Liver (tissue), 10 donors: ENCODE measurements at places on chromosomes 7 and 10.

DNA sequence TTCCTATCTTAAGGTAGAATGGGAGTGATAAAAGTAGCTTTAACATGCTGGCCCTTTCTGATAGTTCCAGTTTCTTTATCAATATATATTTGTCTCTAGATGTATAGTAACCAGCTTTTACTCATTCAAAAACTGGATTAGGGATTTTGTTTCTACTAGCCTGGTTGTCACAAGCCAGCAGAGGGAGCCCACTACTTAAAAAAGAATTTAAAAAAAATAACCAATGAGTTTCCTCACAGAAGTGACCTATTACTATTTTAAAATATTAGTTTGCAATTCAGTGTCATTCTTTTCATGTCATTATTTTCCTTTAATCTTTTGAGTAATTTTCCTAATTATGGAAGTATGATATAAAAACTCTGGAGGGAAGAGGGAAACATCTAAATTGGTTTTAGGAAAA is 142.1 kb downstream of the PHTF2 start:
- no peak for DNase-seq

DNA sequence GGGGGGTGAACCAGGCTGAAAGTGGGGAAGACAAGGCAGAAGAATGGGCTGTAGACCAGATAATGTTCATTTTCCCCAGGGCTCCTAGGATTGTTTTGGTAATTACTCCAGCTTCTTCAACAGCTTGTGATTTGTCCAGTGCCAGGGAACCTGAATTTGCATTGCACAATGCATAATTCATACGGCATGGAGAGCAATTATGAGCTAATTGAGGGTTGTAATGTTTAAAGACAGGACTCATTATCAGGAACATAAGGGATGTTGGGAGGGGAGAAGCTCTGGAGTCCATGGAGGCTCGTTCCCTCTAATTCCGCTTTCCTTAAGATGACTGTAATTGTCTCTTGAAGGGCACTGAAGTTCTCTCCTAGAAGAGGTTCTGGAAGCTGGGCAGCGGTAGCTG is 405.0 kb upstream of the ZMIZ1 start:
- no peak for DNase-seq

GRCh38 chr7:14000247-14000646 is 10.8 kb upstream of the ETV1 start:
- no peak for DNase-seq

- no peak for DNase-seq
Measured at GRCh38 chr7:2472739-2473138, 3.5 kb downstream of the GRIFIN start.

DNA sequence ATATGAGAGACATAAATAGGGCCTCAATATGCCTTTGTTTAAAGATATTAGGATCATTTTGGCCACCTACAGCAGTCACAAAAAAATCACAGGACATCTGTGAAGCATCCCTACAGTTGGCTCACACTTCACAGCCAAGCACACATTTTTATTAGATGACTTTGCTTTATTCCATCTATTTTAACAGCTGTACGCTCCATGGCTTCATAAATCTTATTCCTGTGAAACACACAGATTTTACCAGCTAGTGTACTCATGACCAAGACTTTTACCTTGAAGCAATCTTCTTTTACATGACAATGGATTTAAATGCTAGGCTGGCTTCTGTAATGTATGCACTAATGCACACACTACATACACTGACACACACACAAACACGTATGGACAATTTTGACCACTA is 254.8 kb upstream of the PITRM1 start:
- DNase-seq: no peak

GRCh38 chr7:158295966-158296797 is 291.4 kb downstream of the PTPRN2 start:
- no peak for DNase-seq

DNA sequence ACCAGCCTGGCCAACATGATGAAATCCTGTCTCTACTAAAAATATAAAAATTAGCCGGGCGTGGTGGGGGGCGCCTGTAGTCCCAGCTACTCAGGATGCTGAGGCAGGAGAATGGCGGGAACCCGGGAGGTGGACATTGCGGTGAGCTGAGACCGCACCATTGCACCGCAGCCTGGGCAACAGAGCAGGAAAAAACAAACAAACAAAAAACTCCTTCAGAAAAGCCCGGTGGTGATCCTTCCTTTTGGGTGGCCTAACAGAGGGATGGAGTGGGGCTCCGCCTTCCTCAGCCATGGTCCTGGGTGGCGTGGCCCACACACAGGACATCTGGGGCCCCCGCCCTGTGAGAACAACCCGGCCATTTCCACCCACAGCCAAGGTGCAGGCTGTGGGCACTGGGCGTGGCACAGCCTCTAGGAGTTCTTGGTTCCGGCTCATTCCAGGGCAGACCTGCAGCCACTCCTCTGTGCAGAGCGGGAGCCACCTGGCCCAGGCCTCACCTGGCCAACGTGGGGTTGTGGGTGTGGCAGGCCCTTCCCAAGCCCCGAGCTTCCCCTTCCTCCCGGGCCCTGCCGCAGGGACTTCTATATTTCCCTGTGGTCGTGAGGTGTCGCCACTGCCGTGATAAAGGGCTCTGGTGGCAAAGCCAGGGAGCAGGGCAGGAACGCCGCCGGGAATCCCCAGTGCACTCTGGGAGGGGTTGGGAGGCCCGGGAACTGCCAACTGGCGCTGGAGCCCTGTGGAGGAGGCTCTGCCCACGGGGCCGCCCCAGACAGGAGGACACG is 37.6 kb downstream of the GET4 start:
- no peak for DNase-seq
